ENCODE measurements at places on chromosomes 16 and 17.
A peak's percentile ranks its signal among the peaks of the same experiment; 100 is the strongest.

DNA sequence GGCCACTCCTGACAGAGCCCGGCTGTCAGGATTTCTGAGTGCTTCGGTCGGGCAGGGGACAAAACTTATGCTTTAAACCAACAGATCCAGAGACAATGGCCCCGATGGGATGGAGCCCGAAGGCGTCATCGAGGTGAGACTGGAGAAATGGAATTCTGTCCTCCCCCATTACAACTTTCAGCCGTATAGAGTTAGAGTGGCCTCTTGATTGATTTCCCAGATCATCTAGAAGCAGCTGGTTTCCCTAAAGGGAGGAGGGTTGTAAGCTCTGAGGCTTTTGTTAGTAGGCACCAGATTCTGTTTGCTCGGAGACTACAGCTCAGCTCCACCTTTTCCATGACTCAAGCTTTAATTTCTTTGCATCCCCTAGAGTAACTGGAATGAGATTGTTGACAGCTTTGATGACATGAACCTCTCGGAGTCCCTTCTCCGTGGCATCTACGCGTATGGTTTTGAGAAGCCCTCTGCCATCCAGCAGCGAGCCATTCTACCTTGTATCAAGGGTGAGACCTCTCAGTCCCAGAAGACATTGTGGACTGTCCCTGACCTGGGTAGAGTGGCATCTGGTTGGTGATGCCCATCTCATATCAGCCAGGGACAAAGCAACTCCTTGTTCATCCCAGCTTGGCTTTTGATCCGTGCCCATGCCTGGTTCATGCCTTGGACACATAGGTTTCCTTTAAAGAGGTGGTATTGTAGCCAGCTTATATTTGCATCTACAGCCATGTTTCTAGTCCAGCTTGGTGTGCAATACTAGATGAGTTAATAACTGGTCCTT is 5.1 kb upstream of the CD68 start:
- no peak for DNase-seq

DNA sequence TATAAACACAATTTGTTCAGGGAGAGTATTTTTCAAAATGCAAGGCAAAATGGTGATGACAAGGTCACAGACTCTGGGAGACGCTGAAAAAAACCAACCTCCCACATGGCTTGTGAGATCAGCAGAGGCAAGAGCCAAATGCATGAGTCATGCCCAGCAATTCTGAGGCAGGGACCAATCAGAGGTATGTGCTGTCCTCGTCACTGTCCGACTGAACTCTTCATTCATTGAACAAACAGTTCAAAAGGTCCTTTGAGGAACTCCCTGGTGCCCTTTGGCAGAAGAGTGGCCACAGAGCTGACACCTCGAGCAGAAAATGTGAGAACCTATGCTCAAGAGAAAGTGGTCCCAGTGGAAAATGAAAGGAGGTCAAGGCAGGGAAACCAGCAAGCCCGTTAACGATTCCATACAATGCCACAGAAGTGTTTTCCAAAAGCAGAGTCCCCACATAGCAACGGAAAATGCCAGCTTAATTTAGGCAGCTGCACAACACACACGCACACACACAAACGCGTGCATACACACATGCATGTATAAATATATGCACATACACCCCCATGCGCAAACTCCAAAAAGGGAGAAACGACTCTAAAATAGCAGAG is 50.9 kb downstream of the CDH11 start:
- no peak for DNase-seq

GRCh38 chr16:90018652-90019542 is at the start of gene DBNDD1:
Gene DBNDD1, minus strand, starts transcription at chr16:90019456. Its CDS starts 115 bp downstream, at chr16:90019341.
- no peak for DNase-seq

DNA sequence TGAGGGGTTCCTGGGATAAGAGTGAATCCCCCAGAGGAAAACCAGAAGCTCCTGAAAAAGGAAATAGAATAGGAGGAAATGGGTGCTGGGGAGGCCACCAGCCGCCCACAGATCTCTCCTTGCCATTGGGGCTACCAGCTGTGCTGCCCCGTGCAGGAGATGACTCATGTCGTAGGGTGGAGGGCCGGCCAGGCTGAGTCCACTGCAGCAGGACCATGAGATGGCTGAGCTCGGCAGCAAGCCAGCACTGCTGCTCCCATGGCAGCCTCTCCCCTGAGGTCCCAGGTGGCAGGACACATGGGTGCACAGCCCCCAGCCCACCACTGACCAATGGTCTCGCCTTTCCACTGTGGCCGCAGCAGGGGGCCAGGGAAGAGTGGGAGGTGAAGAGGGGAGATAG is 95.5 kb downstream of the GNAO1 start:
- no peak for DNase-seq

GRCh38 chr16:3934491-3935181 is 54.1 kb upstream of the CREBBP start:
- DNase-seq, result no peak

- peak; percentile 74 for DNase-seq
Measured at GRCh38 chr16:28925386-28926228, 569 bp upstream of the RABEP2 start.

- no peak for DNase-seq
Measured at GRCh38 chr17:38741461-38741860, 6.7 kb downstream of the PCGF2 start.
